AG08395 (cell line): ENCODE measurements at places on chromosomes 7 and 10.

DNA sequence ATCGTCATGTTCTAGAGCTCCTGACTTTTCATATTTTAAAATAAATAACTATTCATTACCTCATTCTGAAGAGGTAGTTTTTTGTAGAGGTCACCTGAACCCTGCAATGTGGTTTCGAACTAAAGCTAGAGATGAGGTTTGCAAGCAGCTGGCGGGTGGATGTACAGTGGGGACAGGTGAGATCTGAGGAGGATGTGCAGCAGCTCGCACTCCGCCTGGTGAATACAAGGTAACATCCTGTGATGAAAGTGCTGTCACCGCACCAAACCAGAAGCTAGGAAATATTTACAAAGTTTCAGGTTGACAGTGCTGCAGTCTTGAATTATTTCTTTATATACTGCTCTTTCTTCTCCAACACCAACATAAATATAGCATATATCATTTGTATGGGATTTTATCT is 26.5 kb downstream of the NDUFB2 start:
- no peak for DNase-seq

- no peak for DNase-seq
Observed at GRCh38 chr7:33725111-33726025, 180.0 kb upstream of the BMPER start.

GRCh38 chr10:70699659-70700174 is 27.4 kb downstream of the ADAMTS14 start:
- peak; percentile 46 for DNase-seq

DNA sequence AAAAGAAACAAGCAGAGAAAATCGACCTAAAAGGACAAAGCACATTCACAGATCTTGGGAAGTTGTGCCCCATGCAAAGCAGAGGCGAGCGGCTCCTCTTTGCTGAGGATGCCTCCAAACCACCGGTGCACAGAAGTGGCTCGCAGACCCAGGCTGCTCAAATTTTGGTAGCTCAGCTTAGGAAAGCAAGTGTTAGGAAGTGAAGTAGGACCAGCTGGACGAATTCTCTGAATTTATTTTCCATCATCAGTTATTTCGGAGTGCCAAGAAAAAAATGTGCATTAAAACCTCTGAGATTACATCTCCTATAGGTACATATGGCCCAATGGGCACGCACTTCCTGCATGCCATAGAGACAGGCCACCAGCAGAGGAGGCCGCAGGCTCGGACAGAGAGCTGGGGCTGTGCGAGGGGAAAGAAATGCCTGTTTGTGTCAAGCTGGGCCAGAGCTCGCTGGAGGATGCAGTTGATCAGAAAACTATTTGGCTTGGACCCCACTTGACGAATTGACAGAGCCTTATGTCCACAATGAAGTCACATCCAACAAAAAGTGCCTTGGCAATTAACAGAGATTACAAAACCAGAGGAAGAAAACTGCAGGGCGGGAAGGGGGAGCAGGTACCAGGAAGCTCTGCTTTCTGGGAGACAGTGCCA is 122.3 kb upstream of the LYZL2 start:
- DNase-seq, result peak; percentile 85

DNA sequence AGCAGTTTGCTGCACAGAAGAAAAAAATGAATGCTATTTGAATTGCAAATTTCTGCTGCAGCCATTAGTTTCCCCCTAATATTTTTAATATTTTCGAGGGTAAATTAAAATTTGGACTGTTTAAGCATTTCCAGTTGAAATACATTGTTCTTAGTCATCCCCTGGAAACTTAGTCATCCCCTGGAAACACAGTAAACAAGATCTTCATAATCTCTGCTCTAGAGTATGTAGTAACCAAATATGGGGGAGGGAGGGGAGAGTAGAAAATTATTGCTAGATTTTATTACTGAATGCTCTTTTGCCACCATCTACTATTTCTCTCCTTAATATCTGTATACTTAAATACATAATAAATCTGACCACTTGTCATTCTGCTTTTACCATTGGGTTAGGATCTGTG is 1053.3 kb downstream of the SORCS1 start:
- peak; percentile 30 for DNase-seq

- DNase-seq, result no peak
Observed at GRCh38 chr10:672992-673391, 16.5 kb downstream of the DIP2C start.

- DNase-seq, result no peak
Observed at GRCh38 chr10:121135512-121135911, 284.4 kb downstream of the WDR11 start.

DNA sequence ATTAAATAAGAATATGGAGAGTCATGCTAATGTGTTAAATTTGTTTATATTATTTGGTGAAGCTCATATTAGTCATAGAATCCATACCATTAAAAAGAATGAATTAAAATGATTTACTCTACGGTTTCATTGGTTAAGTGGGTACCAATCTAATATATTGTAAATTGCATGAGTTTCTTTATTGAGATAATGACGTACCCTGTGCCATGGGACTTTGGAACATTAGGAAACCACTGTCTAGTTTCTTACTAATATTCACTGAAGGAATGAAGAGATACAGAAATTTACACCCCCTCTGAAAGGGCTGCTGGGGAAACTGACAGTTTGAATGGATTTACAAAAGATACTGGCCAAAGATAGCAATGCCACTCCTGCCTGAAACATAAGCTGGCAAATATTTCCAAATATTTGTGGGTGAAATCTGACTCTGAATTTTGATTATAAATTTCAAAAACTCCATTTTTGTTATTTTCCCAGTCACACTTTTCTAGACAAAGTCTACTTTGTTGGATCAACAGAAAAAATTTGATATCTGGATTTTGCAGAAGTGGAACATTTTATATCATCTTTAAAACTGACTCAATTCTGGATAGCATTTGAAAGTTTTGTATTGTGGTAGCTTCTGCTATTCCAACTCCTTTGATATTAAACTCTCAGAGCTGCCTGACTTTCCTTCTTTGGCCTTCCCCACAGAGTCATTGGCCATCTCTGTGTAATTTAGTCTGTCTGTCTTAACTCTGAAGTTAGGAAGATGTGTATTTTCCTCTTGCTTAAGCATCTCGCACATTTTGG is 22.3 kb downstream of the MDFIC start:
- no peak for DNase-seq

- DNase-seq, result no peak
Observed at GRCh38 chr10:130741901-130742855, 569.3 kb downstream of the TCERG1L start.

- peak; percentile 8 for DNase-seq
Observed at GRCh38 chr10:52314822-52315552, 906 bp downstream of the DKK1 start.

- no peak for DNase-seq
Observed at GRCh38 chr7:274266-274665, 15.7 kb upstream of the FOXL3 start.

DNA sequence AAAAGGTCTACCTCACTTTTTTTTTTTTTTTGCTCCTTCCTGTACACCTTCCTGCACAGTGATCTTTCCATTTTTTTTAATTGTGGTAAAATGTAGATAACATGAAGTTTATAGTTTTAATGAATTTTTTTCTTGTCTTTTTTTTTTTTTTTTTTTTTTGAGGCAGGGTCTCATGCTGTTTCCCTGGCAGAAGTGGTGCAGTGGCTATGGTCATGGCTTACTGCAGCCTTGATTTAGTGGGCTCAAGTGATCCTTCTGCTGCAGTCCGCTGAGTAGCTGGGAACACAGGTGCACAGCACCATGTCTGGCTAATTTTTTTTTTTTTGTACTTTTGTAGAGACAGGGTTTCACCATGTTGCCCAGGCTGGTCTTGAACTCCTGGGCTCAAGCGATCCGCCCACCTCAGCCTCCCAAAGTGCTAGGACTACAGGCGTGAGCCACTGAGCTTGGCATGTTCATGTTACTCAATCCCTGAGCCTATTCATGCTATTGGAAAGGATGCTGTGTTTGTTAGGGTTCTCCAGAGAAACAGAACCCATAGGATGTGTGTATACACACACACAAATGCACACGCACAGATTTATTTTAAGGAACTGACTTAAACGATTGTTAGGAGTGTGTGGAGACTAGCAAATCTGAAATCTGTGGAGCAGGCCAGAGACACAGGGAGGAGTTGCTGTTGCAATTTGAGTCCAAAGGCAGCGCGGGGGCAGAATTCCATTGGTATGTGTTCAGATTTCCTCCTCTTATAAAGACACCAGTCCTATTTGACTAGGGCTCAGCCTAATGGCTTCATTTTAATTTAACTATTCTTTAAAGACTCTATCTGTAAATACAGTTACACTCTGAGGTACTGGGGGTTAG is 29.1 kb downstream of the GALNT11 start:
- DNase-seq, result peak; percentile 48

GRCh38 chr10:29189256-29189655 is 99.6 kb upstream of the LYZL1 start:
- DNase-seq, result peak; percentile 90

DNA sequence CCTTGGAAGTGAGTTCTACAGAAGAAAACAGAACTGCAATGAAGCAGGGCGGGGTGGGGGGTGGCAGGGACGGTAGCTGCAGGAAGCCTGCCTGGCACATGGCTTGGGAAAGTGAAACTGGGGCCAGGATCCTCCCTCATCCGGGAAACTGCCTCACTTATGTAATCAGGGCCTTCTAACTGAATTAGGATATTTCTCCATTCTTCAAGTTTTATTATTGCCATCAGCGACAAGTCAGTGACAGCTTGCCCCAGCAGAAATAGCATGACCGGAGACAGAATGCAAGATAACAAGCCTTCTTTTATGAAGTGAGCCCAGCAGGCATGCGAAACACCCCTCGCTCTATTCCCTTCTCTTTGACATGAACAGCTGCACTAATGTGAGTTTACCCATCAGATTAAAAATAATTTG is 77.5 kb upstream of the CACUL1 start:
- DNase-seq, result peak; percentile 64

DNA sequence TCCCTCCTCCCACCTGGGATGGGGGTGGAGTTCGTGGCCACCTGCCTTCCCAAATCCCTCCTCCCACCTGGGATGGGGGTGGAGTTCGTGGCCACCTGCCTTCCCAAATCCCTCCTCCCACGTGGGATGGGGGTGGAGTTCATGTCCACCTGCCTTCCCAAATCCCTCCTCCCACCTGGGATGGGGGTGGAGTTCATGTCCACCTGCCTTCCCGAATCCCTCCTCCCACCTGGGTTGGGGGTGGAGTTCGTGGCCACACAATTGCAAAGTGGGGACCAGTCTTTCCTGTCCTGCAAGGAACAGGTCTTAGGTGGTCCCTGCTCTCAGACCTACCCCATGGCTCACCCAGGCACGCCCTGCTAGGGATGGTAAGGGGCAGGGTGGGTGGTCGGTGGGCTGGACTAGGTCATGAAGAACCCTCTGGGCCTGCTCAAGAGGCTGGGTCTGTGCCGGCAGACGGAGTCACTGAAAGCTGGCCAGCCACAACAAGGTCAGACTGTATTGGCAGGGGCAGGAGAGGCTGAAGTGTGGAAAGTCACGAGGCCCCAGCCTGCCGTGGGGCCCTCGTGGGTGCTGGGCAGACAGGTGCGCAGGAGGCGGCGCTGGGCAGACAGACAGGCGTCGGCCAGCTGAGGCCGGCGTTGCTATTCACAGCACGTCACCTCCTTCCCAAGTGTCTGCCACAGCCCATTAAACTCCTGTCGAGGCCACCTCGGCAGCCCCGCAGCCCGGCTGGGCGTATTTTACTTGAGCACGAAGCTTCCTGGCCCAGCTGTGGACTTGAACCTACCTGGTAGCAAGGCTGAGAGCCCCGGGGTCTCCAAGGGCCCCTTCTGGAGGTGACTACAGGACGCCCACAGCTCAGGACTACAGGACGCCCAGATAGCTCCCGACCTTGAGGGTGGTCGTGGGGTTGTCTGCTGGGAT is 4.1 kb downstream of the KNDC1 start:
- no peak for DNase-seq

- DNase-seq, result no peak
Observed at GRCh38 chr7:80924090-80924489, 5.2 kb upstream of the SEMA3C start.

DNA sequence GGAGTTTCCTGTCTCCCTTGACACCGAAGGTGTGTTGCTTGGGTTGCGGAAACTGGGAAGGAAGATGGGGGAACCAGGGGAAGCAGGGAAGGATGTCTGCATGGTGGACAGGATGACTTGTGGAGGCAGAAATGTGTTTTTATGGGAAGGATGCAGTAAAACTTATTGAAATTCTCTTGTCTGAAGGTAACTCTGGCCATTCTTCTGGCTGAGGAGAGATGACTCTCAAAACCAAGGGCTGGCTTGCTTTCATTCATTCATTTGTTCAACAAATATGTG is 1.5 kb downstream of the UBTD1 start:
- DNase-seq, result no peak

DNA sequence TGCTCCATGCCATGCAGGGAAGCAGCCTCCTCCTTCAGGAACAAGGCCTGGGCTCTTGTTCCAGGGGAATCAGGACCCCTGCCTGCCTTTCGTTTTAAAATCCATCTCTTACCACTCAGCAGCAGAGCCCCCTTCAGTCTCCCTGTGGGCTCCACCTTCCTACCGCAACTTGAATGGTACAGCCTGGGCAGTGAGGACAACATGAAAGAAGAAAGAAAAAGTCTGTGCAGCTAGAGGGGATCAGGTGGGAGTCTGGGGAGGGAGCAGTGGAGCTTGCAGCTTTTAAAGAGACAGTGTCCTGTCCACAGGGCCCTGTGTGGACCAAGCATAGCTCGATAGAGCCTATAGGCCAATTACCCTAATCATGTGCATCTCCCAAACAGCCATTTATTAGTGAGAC is 3.7 kb downstream of the PLXNA4 start:
- DNase-seq, result no peak

DNA sequence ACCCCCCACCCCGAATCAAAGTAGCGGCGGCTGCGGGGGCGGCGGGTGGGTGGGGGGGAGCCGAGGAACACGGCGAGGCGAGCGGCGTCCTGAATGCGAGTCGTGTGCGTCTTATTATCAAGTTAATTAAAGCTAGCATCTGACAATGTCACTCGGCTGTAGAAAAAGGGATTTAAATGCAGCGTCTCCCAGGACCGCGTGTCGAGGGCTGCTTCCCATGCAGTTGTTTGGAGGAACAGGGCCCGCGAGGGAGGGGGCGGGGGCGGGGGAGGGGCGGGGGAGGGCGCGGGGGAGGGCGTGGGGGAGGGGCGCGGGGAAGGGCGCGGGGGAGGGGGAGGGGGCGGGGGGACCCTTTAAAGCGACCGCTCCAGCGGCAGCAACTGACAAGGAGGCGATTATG is 2.7 kb upstream of the UNCX start:
- DNase-seq, result no peak

DNA sequence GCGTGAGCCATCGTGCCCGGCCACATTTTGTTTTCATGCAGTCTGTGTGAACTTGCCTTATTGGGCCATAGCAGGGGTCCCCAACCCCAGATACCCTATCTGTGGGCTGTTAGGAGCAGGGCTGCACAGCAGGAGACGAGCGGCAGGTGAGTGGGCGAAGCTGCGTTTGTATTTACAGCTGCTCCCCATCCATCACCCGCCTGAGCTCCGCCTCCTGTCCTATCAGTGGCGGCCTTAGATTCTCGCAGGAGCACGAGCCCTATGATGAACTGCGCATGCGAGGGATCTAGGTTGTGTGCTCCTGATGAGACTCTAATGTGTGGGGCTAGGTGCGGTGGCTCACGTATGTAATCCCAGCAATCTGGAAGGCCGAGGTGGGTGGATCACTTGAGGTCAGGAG is 293.9 kb downstream of the CAMK1D start:
- no peak for DNase-seq
